Astrocyte of the cerebellum (primary cell): ENCODE measurements at places on chromosomes 6 and 20.

GRCh38 chr20:36860339-36860738 lies 15.6 kb upstream of the TLDC2 start:
- DNase-seq: no peak

- DNase-seq: no peak
Observed at GRCh38 chr6:7270320-7271204, 42.4 kb downstream of the SSR1 start.

DNA sequence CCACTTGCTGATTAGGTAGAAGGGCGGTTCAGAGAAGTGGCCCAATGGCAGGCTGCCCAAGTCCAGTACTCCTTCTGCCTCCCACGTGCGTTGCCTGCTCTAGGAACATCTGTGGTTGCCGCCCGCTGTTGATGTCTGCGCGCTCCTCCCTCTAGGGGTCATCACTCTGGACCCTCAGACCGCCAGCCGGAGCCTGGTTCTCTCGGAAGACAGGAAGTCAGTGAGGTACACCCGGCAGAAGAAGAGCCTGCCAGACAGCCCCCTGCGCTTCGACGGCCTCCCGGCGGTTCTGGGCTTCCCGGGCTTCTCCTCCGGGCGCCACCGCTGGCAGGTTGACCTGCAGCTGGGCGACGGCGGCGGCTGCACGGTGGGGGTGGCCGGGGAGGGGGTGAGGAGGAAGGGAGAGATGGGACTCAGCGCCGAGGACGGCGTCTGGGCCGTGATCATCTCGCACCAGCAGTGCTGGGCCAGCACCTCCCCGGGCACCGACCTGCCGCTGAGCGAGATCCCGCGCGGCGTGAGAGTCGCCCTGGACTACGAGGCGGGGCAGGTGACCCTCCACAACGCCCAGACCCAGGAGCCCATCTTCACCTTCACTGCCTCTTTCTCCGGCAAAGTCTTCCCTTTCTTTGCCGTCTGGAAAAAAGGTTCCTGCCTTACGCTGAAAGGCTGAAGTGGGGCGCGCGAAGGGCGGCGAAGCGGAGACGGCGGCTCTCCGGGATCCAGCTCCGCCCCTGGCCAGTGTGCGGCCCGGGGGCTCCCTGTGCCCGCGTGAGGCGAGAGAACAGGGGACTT lies 8.5 kb downstream of the TRIM15 start:
- no peak for DNase-seq

DNA sequence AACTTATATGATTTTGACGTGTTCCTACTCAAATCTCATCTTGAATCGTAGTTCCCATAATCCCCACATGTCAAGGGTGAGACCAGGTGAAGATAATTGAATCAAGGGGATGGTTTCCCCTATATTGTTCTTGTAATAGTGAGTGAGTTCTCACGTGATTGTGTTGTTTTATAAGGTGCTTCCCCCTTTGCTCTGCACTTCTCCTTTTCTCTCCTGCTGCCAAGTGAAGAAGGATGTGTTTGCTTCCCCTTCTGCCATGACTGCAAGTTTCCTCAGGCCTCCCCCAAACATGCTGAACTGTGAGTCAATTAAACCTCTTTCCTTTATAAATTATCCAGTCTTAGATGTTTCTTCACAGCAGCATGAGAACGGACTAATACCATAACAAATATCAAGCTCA lies 83.2 kb downstream of the MANEA start:
- DNase-seq: no peak

DNA sequence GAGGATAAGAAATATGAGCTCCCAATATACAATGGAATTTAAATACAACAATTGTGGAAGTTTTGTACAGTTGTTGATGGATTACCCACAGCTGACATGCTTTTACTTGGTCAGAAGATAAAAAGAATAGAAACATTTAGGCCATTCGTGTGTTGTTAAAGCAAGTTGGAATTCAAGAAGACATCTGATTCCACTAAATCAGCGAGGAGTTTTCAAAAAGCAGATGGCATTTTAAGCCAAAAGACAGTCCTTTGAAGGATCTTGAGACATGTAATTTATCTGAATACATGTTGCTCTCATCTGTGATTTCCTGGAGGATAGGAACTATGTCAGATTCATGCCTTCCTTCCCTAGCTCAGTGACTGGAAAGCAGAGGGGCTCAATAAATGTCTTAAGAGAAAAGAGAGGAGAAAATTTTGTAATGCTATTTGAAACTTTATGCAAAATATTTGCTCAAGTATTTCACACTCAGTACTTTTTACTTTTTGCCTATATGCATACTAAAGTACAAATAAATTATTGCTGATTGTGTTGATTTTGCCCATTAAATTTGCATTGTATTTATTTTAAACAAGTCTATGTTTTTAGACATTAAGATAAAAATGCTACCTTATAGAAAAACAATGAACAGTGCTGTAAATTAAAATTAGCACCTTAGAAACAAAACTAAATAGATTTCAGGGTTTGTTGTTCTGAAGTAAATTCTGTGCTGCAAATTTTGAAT lies 733.8 kb upstream of the FLRT3 start:
- DNase-seq: no peak

DNA sequence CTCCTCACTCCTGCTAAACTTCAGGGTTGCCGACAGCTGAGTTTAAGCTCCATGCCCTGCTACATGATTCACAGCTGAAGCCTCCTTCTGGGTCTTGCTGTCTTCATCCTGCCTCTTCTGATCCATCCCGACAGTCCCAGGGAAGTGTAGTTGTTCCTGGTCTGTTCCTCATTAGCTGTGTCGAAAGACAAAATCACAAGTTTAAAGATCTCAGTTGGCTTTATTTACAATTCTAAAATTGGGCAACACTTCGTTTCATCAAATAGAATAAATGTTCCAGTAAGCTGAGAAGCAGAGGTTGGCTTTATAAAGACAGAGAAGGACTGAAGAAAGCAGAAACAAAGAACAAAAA lies 4.1 kb upstream of the SLC2A10 start:
- no peak for DNase-seq

GRCh38 chr20:6651561-6651960 lies 115.9 kb upstream of the BMP2 start:
- no peak for DNase-seq

DNA sequence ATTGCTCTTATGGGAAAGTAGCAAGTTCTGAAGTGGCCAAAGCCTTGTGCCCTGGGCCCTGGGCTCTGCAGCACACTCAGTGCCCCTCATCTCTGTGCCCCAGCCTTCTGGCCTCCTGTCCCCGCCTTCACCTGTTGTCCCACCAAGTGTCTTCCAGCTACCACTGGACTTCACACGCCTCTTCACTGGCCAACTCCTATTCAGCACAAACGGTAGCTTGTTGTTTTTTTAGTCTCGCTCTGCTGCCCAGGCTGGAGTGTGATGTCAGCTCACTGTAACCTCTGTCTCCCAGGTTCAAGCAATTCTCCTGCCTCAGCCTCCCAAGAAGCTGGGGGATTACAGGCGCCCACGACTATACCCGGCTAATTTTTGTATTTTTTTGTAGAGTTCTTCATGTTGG lies 4.8 kb downstream of the CCHCR1 start:
- DNase-seq: no peak

DNA sequence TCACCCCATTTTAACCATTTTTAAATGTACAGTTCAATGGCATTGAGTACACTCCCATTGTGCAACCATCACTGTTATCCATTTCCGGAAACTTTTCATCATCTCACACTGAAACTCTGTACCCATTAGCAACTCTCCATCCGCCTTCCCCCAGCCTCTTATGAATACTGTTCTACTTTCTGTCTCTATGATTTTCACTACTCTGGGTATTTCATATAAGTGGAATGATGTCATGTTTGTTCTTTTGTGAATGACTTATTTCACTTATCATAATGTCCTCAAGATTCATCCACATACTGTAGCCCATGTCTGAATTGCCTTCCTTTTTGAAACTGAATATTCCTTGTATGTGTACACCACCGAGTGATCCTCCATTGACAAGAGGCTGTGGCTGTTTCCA lies 92.9 kb upstream of the TOX2 start:
- no peak for DNase-seq

- DNase-seq: no peak
Observed at GRCh38 chr6:45864651-45865050, 151.0 kb downstream of the CLIC5 start.

DNA sequence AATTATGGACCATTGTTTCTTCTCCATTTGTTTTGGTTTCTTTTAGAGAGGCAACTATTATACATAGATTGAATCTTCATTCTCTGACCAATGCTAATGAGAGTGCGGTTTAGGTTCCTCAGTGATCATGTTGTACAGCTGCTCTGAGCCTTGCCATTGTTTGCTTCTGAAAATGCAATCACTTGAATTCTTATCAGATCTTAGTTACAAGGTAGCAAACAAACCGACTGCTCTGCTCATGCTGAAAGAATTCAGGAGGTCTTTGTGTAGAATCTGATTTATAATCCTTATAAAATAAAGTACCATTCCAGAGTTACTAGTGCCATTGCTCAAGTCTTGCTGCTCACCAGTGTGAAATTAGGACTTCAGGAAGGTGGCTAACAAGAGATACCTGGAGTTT lies 569.1 kb upstream of the ID4 start:
- DNase-seq: no peak

GRCh38 chr6:93571346-93571745 lies 152.0 kb upstream of the EPHA7 start:
- no peak for DNase-seq

DNA sequence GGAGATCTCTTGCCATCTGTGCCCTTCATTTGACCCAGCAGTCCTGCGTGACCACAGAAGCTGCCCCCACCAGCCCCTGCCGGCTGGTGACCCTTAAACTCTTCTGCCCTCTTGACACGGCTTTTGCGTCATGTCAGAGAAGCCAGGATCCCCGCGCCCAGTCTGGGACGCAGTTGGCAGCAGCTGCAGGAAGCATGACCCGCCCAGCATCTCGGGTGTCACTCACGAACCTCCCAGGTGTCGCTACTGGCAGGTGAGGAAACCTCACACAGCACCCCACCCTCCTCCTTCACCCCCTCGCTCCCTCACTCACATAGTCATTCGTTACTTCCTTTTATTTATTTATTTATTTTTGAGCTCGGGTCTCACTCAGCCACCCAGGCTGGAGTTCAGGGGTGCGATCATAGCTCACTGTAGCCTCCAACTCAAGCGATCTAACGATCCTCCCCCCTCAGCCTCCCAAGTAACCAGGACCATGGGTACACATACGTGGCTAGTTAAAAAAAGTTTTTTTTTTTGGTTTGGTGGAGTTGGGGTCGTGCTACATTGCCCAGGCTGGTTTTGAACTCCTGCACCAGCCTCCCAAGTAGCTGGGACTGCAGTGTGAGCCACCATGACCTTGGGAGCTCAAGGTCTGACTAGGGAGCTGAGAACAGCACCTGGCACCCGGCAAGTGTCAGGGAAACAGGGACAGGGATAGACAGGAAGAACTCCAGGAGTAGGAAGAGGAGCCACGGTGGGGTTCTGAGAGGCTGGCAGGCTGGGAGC lies 14.1 kb upstream of the SPDEF start:
- DNase-seq: no peak

- DNase-seq: no peak
Observed at GRCh38 chr20:44684047-44684967, 30.9 kb upstream of the CCN5 start.

DNA sequence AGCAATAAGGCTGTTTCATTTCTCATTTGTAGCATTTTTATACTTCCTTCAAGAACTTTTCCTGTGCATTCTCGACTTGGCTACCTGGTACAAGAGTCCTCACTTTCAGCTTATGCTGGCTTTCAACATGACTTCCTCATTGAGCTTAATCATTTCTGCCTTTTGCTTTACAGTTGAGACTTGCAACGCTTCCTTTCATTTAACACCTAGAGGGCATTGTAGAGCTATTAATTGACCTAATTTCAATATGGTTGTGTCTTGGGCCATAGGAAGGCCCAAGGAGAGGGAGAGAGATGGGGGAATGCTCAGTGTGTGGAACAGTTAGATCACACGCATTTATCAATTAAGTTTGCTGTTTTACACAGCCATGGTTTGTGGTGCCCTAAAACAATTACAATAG lies 37.2 kb downstream of the SLC22A2 start:
- DNase-seq: no peak

GRCh38 chr20:38547288-38548085 lies 33.5 kb upstream of the ADIG start:
- no peak for DNase-seq

- DNase-seq: peak; percentile 8
Observed at GRCh38 chr6:155561257-155561965, 105.8 kb upstream of the NOX3 start.

- DNase-seq: peak; percentile 95
Observed at GRCh38 chr6:97947841-97948240, 664.8 kb upstream of the MMS22L start.

DNA sequence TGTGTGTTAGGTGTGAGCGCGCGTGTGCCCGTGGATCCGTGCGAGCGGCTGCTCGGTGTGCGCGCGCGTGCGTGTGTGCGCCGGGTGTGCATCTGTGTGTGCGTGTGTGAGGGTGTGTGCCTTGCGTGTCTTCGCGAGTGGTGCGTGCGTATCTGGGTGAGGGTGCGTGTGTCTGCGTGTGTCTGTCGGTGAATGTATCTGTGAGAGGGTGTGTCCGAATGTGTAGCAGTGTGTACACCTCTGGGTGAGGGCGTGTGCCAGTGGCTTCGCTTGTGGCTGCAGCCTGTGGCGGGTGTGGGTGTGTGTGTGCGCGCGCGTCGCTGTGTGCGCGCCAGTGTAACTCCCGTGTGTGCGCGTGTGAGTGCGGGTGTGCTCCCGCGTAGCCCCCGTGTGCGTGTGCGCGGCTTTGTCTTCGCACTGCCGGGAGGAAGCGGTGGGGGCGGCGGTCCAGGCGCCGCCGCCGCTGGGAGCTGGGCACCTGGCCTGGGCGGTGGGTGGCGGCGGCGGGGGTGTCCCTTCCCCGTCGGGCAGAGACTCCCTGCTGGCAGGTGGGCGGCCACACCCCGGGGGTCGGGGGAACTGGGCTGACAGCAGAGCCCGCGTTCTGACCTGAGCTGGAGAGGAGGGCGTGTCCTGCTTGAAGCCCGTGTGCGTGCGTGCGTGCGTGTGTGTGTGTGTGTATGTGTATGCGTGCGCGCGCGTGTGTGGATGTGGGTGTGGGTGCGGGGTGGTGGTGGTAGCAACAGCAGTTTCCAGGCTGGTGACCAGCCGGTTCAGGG lies 61.3 kb upstream of the EPB41L1 start:
- DNase-seq: no peak

DNA sequence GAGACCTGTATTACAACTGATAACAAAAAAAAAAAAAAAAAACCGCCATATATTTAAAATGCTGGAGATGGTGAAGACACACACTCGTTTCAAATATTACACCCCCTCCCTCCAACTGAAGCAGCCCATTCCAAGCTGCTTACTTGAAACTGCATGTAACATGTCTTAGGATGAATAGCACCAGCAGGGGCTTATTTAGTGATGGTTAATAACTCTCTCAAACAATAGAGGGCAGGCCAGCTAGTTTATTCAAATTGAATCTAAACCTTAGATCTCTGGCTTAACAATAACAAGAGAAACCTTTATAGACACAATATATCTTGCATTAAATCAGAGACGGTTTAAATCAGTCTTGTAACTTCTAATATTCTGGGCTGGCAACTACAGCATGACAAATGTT lies 9.3 kb upstream of the JPH2 start:
- no peak for DNase-seq

DNA sequence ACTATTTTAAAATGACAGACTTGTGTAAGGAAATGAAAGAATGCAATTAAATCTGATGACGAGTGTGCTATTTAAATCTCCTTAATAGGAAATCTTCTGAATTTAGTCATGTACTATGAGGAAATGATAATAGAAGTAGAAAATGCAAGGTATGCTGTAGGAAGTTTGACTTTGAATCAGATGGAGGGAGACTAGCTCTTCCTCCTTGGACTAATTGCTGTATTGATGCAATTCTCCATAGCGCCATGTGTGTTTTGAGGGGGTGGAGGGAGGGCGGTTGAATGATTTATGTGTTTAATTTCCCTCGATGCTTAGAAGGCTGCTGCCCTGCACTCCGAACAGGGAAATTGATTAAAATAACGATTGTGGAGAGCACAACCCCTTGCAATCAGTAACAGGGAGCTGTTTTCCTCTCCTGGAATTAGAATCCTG lies 214.4 kb upstream of the PRND start:
- no peak for DNase-seq
